ENCODE measurements at places on chromosomes 1 and 21.

DNA sequence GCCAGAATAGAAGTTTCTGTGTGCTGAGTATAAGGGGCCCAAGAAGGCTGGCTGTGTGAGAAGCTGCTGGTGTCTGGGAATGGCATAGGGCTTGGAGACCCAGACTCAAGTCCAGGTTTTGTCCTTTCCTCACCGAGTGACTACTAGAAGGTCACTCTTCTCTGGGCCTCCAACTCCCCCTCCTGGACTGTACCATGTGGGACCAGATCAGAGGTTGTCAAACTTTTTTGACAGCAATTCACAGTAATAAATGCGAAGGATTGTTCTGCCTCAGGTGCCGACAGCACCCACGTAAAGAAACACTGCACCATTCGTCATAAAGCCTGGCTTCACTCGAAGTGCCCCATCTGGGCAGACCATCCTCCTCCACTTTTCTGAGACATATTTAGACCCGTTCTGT lies 29.0 kb downstream of the PKP1 start:
- no peak for DNase-seq

GRCh38 chr1:197486946-197487345 lies 218.9 kb downstream of the CRB1 start:
- no peak for DNase-seq

DNA sequence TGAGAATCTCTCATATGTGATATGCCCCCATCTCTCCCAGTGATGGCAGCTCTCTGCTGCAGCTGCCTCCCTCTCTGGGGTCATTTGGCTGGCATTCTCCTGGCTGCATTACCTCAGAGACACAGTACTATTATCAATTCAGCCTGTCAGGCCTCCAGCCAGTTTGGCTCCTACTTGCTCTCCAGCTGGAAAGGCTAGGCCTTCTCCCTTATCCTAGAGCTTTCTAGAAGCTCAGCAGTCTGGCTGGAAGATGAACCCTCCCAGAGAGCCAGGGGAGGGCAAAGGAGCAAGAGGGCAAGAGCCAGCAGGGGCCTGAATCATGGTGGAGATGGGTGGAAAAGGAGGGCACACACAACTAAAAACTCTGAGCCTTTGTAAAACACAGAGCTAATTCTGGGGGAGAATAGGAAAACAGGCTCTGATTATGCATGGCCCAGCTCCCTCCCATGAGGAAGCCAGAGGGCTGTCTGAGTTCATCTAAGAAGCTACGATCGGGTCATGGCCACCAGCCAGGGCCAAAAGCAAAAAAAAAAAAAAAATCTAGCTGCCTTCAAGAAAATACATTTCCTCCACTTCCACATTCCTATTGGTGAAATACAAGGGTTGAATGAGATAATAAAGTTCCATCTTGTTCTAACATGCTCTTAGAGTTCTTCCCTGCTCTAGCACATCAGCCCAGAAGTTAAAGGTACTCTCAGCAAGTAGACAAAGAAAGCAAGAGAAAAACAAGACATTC lies 8.8 kb downstream of the LAMB3 start:
- DNase-seq = peak; percentile 28

DNA sequence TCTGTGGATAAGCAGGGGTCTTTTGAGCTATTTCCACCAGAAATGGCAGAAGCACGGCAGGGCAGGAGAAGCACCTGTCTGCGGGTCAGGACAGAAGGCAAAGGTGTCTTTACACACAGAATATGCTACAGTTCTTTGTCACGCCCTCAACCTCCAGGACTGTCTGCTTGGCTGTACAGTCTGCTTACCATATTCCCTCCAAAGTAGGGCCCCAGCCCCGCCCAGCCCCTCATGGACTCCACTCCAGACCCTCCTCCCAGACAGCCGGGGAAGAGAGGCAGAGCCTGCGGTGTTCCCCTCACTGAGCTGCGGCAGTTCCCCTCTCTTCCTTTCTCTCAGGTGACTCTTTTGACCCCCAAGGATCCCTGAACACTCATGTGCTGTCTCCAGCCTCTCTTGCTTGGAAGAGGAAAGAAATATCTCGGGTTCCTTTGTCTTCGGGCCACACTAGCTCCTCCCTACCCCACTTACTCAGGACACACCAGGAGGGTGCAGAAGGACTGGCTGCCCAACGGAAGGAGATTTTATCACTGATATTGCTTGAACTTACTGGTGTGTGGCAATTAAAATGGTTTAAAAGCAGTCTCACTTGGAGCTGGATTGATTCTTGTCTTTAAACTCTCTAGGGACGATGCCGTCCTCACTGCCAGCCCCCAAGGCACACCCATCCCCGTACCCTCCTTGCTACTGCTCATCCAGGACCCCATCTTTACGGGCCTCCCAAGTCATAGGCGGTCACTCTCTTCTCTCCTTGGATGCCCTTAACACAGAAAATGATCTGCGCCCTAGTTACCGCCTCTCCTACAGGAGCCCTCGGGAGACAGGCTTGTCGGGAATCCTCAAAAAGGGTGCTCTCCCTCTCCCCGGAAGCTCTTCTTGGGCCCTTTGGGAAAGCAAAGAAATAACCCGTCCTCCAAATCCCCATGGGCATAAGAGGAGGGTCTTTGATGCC lies 169.7 kb downstream of the TOMM20 start:
- no peak for DNase-seq

GRCh38 chr1:67831850-67832513 lies 1.3 kb downstream of the GNG12 start:
- peak; percentile 77 for DNase-seq

DNA sequence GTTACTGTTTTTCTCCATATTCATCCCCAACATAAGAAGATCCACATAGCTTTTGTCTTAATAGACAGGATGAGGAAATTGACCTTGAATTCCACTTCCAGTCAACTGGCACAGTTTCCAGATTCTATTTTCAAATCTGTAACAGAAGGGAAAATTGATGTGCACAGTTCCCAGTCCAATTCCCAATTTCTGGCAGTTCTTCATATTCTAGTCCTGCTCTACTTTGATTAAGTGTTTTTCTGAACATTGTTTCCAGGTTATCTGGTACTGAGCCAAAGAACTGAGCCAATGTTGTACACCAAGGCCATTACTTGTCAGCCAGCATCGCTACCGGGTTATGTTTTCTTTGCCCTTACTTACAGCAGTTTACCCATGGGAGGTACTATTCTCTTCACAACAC lies 1755.4 kb downstream of the PLA2G4A start:
- DNase-seq = no peak

DNA sequence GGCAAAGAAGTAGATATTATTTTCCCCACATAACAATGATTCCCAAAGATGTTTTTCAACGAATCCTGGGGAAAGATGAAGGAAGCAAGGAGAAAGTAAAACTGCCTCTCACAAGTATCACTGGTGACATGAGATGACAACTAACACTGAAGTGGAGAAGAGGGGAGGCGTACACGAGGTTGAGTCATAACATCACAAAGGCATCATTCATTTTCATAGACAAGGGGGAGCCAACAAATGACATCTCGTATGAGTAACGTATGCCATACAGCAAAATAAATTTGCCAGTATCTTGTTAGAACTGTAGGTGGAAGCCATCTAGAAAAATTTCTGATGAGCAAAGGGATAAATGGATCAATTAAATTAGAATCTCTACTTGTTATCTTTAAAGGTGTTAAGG lies 56.6 kb downstream of the ATP1B1 start:
- peak; percentile 44 for DNase-seq

- DNase-seq = no peak
Observed at GRCh38 chr1:205381305-205381704, 24.6 kb upstream of the KLHDC8A start.

DNA sequence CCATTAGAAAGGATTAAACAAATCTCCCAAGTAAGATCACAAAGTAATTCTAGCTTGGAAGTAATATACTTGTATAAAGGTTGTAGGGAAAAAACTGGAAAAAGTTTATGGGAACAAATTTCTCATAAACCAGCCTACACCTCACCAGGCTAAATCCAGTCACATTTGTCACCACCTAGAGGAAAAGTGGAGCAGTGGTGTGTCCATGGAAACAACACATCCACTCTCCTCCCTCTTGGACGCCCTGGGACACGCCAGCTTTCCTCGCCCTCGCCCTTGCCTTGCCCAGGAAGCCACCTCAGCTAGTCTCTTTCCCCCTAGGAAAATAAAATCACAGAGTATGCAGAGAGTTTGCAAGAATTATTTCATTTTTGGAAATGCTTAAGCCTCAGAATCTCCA lies 2.2 kb downstream of the PALMD start:
- no peak for DNase-seq

GRCh38 chr1:23188434-23188884 lies 19.8 kb upstream of the LUZP1 start:
- DNase-seq = no peak

DNA sequence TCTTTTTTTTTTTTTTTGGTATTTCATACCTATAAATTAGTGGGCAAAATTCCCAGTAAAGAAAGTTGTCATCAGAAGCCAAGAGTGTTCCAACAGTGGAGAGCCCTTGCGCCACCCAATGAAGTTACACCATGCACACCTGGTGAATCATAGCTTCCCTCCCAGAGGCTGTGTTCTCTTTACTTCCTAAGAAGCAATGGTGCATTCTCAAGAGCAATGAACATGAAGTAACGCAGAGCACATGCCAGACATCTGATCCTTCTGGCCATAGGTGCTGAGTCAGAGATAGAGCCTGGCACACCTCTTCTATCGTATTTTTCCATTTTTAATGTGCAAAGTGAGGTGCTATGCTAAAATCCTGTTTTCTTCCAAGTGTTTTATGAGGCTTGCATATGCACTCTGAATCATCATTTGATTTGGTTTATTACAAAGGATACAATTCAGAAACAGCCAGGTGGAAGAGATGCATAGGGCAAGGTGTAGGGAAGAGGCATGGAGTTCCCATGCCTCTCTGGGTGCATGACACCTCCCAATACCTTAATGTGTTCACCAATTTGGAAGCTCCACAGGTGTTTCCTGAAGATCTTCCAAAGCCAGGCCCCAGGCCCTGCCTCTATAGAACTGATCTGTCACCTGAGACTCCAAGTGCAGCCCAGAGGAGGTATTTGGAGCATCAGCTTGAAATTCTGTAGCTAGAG lies 408.0 kb downstream of the SIPA1L2 start:
- DNase-seq = peak; percentile 16

- DNase-seq = no peak
Observed at GRCh38 chr1:156866249-156866909, 5.7 kb downstream of the NTRK1 start.

DNA sequence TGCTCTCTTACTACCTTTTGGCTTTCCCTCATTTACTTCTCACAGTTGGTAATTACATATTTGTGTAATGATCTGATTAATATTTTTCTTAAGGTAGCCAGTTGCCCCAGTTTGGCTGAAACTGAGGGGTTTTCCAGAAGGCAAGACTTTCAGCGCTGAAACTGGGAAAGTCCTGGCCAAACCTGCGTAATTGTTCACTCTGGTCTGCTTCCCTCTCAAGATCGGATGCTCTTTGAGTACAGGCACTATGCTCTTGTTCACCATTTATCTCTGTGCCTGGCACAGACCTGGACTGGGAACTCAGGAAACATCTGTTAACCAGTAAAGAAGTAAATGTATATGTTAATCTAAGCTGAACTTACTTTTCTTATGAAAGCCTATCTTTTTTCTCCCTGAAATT lies 209.6 kb upstream of the HOOK1 start:
- DNase-seq = no peak

DNA sequence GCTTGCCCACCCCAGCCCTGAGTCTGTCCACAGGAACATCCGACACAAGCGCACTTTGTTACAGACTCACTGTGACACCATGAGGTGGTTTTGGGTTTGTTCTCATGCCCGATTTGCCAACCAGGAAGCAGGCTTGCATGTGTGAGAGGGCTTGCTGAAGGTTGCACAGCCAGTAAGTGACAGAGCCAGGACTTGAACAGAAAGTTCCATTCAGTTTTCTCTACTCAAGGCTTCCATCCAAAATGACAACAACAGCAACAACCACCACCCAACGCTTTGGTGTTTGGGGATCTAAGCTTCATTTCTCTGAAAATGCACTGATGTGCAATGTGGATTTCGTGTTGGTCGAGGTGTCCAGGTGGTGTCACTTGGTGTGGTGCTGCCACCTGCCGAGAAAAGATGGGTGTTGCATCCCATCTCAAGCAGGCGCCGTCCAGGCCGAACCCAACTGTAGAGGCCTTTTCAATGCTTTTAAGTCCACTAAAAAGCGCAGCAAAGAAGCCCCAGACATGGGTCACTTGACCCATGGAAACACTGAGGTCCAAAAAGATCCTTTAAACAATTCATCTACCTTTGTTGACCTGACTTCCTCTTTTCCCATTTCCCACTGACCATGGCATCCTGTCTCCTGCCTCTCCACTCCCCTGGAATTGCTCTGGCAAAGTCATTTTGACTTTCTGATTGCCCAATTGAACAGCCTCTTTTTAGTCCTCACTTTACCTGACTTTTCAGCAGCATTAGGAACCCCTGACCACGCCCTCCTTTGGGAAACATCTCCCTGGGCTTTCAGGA lies 12.2 kb downstream of the CITED4 start:
- peak; percentile 48 for DNase-seq

DNA sequence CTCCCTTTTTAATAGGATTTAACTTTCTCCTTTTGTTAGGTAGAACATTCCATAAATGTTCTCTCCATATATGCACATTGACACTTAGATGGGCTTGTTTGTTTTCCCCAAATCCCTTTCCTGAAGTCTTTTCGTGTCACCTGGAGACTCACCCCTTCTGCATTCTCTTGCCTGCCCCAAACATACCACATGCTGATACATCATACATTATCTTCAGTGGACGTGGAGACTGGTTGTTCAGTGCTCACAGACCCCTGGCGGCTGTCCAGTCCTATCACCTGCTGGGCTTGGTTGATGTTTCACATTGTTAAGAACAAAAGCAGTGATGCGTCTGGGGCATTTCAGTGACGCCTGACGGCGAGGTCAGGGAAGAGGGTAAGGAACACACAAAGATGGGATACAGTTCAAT lies 22.2 kb downstream of the FMOD start:
- DNase-seq = no peak

DNA sequence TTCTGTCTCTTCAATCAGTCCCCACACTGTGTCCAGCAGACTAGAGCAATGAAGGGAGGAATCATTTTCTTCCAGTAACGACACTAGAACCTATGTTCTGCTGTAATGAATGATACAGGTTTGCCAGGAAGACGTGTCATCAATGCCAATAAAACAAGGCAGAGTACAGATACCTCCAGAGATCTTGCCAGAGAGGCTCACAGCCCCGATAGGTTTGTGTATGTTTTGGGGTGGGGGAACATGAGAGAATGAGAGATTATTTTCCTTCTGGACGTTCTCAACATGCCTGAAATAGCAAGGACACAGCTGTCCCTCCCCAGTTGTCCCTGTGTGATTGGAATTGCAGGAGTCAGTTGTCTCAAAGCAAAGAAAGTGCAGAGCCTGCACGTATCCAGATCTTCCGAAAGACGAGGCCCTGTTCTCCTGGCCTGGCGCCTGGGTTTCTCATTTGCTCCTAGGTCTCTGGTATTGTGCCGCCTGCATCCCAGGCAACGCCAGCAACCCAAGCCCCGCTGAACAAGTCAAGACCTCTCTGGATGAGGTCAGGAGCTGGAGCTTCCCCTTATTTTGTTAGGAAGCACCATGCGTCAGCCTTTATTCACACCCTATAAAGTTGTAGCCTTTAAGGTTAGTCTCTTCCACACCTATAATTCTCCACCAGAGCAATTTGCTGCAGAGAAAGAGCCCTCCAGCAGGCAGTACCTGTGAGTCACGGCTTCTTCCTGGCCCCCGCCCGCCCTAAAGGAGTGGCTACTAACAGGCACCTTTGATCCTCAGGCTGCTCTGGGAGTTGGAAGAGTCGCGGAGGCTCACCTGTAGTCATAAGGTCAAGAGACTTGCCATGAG lies 130.5 kb downstream of the TOMM20 start:
- no peak for DNase-seq

Data from fibroblast of skin of right biceps (primary cell).